ENCODE measurements at places on chromosomes 16 and 17.
A peak's percentile ranks its signal among the peaks of the same experiment; 100 is the strongest.

- peak; percentile 97 for DNase-seq
Observed at GRCh38 chr17:74454197-74455024, 12.0 kb upstream of the CD300A start.

- no peak for DNase-seq
Observed at GRCh38 chr17:67639979-67640378, 77.8 kb upstream of the NOL11 start.

GRCh38 chr17:73921306-73921705 is 277.1 kb upstream of the SDK2 start:
- no peak for DNase-seq

- DNase-seq: no peak
Observed at GRCh38 chr17:29624586-29624985, 1.9 kb upstream of the CORO6 start.

- no peak for DNase-seq
Observed at GRCh38 chr16:66260522-66261254, 105.8 kb upstream of the CDH5 start.

DNA sequence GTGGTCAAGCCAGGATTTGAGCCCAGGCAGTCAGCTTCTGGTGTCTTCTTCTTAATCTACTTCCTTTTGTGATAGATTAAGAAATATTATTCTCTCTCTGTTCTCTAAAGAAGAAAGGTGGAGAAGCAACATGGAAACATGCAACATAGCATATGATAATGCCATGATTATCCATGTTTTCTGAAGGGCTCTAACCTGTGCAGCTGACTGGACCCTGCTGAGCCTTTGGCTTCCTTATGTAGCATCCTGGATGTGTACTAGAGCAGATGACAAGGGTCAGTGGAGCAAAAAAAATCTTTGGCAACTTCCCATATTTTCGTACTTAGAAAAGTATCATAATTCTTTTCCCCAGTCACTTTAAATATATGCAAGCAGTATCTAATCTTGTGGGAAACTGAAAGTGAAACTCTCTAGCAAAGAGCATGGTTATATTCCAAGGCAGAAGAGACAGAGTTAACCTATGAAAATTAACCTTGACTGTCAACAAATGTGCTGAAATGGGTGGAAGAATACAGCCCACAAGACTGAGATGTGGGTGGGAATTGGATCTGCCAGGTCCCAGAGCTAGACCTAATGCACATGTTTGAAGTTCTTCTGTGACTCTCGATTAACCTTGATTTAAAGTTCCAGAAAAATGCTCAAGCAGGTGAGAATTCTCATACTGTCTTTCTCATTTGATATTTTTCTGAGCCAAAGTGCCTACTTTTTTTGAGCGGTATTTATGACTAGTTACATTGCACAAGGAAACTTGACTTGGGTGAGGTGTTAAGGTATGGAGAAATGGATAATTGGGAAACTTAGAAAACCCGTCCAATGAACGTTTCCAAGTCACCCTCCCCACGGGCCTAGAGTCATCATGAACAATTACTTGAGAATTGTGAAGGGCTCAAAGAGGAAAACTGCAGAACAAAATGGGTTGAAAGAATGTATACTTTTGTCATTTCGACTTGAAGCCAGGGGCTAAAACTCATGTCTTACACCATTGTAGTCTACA is 248.6 kb downstream of the FTO start:
- DNase-seq: no peak

DNA sequence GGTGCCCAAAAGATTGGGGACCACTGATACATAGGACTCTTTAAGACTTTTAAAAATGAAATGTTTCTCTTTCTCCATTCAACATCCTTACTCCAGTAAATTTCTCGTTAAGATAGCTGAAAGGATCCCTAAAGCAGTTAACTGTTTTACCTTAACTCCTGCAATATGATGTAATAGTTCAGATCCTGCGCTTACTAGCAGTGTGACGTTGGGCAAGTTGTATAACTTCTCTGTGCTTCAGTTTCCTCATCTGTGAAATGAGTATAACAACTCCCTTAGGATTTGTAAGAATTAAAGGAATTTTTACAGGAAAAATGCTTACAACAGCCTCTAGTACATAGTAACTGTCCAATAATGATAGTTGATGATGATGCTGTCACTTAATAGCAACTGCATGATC is 158.9 kb downstream of the TANC2 start:
- no peak for DNase-seq

DNA sequence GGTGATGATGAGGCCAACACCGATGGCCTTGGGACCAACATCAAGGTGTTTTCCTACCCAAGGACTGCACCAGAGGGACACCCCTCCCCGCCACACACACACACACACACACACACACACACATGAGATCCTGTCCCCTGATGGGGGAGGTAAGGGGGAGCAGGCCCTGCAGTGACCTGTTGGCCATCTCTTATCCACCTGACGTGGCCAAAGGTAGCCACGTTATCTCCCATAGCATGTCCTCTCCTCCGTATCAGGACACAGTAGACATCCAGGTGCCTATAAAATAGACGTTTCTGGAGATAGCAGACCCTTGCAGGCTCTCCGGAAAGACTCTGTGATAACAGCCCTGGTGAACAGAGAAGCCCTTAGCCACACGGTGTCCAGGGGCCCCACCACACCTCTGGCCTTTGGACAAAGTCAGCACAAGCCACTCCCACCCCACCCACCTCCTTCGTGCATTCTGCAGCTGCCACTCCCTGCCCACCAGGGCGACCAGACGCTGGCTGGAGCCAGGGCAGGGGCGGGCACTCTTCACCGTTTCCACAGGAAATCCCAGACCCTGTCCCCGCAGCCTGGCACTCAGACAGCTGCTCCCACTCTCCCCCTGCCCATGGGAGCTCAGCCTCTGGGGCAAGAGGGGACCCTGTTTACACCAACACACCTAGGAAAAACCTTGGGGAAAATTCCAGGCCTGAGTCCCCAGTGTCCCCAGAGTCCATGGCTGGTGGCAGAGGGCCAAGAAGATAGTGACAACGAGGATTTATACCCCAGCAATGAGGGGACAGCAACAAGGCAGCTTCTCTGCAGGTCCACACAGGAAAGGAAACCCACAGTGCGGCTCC is 15.4 kb upstream of the ENPP7 start:
- DNase-seq: peak; percentile 59

DNA sequence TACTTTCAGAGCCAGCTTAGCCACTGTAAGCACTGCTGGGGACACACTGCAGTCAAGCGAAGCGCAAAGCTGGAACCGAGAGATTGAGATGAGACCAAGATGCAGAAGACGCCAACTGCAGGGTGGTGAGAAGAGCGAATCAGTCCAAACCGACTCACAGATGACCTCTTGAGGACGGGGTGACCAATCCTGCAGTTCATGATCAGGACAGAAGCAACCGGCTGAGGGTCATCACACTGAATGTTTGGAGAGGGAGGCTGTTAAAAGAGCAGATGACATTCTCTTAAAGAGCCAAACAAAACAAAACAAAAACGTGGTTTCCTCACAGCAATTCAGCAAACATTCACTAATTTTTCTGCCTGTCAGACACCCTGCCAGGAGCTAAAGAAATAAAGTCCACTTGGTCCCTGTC is 8.5 kb downstream of the HASPIN start:
- no peak for DNase-seq

GRCh38 chr16:68074850-68075555 is 10.2 kb upstream of the NFATC3 start:
- no peak for DNase-seq

GRCh38 chr16:7268182-7268581 is 64.5 kb upstream of the RBFOX1 start:
- no peak for DNase-seq

DNA sequence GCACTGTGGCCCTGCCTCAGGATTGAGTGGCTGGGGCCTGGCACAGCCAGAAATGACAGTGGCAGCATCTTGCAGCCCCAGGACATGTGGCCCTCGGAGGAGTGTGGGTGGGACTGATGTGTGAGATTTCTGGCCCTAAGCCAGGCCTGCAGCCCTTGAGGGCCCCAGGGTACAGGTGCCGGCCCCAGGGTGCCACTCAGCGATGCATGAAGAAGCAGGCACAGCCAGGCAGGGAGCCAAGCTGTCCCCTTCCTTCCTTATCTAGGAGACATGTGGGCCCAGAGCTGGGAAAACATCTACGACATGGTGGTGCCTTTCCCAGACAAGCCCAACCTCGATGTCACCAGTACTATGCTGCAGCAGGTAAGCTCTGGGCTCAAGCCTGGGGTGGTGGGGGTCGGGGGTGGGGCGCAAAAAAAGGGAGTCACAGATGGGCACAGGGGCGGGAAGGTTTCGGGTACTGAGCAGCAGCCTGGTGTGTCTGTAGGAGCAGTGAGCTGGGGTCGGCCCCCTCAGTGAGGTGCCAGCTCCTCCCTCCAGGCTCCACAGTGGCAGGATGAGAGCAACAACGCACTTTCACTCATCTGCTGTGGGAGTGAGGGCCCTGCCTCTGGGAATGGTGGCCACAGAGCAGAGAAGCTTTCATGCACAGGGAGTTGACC is 4.1 kb downstream of the ACE start:
- peak; percentile 97 for DNase-seq

DNA sequence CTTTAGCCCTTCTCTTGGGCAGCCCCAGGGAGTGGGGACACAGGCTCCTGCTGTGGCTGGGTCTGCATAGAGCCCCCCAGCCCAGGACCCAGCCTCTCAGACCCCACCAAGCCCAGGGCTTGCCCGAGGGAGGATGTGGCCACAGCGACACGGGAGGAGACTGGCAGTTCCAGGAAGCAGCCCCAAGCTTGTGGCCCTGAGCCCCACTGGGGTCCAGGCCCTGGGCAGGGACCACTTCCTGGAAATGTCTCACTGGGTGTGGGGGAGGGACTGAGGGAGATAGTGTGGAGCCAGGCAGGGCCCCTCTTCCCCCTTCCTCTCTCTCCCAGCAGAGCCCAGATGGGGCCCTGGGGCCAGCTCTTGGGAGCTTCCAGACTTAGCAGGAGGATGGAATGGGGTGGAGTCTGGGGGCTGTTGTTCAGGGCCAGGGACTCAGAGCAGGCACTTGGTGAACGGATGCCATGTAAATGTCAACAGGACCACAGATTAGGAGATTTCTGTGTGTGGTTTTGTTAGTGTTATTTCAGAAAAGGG is 35.3 kb downstream of the ADGRG5 start:
- DNase-seq: no peak

- DNase-seq: no peak
Observed at GRCh38 chr16:50263940-50264929, 2.1 kb upstream of the ADCY7 start.

DNA sequence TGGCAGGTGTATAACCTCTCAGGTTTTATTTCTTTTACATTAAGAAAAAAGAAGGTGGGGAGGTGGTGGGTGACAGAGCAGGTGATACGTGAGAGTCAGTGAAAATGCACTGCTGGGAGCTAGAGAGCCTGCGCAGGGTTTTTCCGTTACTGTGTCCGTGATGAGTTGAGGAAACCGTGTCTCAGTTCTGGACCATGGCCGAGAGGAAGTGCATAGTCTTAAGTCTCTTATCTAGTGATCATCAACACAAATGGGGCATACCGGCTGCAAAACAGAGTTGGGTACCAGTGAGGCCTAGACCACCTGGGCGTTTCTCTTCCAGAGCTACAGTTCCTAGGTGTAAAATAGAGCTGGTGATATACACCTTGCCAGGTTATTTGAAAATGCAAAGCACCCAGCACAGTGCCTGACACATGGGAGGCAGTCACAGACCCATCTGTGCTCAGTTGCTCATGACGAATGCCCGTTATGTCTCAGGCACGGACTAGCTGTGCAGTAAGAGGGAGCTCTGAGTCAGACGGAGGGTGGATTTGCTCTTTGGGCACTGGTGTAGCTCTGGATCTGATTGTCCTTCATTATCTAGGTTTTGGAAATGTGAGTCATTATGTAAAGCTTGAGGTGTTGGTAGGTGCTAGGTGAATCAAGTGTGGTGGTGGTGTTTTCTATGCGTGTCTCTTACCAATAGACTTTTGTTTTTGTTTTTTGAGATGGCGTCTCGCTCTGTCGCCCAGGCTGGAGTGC is 60.9 kb downstream of the RPTOR start:
- no peak for DNase-seq

DNA sequence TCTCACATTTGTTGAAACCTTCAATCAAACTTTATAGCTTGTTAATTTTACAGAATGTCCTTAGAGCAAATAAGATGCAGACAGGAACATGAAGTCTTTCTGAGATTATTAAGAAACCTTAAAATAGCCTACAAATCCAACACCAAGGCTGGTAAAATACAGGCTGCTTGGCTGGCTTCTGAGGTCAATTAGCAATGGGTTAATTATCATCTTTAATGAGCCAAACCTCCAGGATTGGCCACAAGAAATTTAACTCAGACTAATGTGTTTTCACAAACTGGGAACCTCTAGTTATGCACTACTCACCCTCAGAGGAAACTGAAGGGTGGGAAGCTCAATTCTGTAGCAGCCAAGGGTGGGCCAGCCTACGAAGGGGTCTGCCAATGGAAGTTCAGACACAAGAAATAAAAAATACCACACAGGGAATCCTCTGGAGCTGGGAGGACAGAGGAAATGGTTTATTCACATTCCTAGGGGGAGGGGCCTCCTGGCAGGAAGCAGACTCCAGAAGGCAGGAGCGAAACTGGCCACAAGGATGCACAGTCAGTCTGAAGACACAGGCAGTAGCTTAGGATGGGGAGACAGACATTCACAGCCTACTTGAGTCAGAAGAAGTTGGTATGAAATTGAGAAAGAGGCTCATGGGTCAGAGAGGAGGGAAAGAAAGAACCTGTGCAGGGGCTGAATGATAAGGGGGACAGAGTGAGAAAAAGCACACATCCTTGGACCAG is 36.1 kb downstream of the HIC1 start:
- DNase-seq: no peak

GRCh38 chr17:76845541-76846017 is 22.6 kb upstream of the MGAT5B start:
- DNase-seq: no peak

- DNase-seq: peak; percentile 86
Observed at GRCh38 chr17:31696184-31696602, 162.9 kb downstream of the COPRS start.

DNA sequence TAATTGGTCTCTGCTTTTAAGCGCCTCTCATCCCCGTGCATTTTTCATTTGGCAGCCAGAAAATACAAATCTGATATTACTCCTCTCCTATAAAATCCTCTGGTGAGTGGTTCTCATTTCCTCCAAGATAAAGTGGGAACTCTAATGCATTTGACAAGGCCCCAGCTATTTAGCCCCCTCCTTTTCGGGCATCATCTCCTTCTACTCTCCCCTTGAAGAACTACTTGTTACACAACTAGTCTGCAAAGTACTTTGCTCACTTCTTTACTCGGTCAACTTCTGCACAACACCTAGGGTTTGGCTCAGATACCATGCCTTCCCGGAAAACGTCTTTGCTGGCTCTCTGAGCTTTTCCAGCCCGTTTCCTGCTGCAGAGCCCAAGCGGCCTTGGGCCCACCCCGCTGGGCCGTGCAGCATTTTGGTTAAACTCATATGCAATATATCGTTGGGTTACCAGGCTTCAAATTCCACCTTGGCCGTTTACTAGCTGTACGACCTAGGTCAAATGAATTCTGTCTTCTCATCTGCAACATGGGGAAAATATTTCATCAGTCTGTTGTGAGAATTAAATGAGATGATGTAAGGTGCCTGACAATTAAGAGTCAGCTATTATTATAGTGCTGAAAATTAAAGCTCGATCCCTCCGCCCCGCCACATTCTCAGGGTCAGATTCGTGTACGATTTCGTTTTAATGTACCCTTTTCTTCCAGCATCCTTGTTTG is 883 bp upstream of the TAF15 start:
- DNase-seq: no peak
